Eye (tissue), 1 donor: ENCODE measurements at places on chromosomes 11 and 22.

GRCh38 chr11:24457985-24458384 is 38.9 kb upstream of the LUZP2 start:
- DNase-seq, result no peak

DNA sequence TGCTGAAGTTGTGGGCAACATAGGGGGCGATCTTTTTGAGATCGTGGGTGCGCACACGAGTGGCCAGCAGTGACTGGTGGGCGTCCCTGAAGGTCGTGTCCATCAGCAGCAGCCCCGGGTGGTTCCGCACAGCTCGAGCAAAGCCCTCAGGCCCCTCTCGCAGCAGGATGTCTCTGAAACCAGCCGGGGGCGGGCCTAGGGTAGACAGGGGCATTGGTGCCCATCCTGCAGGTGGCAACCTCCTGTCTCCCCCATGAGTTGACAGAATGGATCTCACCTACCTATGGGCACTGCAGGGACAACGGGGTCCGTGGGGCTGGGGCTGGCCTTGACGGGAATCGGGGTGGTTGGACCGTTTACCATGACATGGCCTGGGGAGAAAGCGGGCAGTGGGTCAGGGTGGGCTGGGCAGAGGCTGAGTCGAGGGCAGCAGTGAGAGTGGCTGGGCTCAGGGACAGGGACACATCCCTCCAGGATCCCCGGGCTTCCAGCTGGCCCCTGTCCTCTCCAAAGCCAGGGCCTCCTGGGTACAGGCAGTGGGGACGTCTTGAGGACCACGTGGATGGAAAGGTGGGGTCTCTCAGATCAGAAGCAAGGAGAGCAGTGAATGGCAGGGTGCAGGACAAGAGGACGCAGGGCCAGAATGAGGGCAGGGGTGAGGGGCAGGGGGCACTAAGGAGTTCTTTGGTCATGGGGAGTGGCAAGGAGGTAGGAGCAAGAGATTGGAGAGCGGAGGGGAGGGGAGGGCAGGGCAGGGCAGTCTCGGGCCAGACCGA is 4.2 kb upstream of the LRFN4 start:
- DNase-seq, result no peak

GRCh38 chr22:36541831-36542411 is 13.0 kb upstream of the EIF3D start:
- DNase-seq, result no peak

DNA sequence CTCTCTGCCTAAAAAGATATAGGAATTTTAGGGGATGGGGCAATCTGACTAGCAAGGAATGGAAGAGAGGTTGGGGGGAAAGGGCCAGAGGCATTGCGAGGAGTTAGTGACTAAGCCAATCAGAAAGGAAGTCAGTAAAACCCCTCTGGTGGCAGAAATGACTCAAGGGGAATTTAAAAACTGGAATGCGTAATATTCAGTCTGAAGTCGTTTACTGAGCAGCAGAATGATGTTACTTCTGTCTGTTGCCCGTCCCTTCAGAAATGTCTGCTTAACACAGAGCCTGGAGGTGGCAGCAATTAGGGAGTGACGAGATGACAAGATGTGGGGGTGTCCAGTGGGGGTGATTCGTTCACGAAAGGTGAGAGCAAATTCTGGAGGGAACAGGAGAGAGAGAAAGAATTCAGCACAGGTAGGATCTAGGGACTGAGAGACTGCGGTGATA is 107.7 kb upstream of the CLMP start:
- DNase-seq, result peak; percentile 43

- no peak for DNase-seq
Measured at GRCh38 chr11:45391168-45391850, 105.2 kb upstream of the SYT13 start.

- DNase-seq, result no peak
Measured at GRCh38 chr11:64235437-64236161, 1.2 kb downstream of the VEGFB start.

DNA sequence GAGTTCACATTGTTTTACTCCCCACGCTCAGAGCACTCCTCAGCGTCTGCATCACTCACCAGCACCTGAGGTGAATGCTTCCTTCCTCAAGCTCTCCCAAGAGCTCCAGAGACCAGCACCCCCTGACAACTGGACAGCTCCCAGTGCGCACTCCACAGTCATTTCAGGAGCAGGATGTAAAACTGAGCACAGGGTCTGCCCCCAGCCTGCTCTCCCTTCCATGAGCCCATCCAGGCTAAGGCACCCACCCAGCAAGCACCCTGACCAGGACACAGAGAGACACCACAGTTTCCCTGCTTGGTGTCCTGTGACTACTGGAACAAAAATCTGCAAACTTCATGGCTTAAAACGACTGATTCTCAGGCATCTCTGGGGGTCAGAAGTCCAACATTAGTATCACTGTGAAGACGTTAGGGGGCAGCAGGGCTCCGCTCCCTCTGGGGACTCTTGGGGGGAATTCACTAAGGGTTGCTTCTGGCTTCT is 3.3 kb downstream of the SCGB1D2 start:
- DNase-seq, result peak; percentile 62
